Upper lobe of right lung (tissue), 1 donor: ENCODE measurements at places on chromosomes 5 and 9. TPM values are rescaled to one million over a fixed set of nuclear protein-coding genes. Genes with fewer than 3 reads are reported as not detected.

- no peaks in the 10 kb centered on the region for H3K36me3 ChIP-seq
- DNase-seq = no peak
- H3K27ac ChIP-seq = no peak overlapping the region
- H3K4me3 ChIP-seq = no peak overlapping the region
- H3K4me1 ChIP-seq = peaks cover 12% of the 10 kb centered on the region
- no peaks in the 10 kb centered on the region for H3K27me3 ChIP-seq
These were observed 82.5 kb downstream of the FBXO38 start for GRCh38 chr5:148466236-148466580.

The LECT2 gene
- total RNA-seq = not detected

- no peak overlapping the region for H3K4me3 ChIP-seq
- no peak for DNase-seq
- no peaks in the 10 kb centered on the region for H3K27me3 ChIP-seq
- H3K36me3 ChIP-seq = no peaks in the 10 kb centered on the region
These were observed 362.6 kb downstream of the PTPRD start for GRCh38 chr9:10250219-10250618.

- peaks cover 43% of the 10 kb centered on the region for H3K36me3 ChIP-seq
- H3K4me3 ChIP-seq = peak overlapping the region; percentile 77
- no peaks in the 10 kb centered on the region for H3K27me3 ChIP-seq
These were observed 684 bp downstream of the DNAJA1 start for GRCh38 chr9:33025572-33026342.

The PCDHGA9 gene
- total RNA-seq = 5.4 TPM

The EPB41L4B gene
- total RNA-seq = 10.1 TPM
